Hematopoietic multipotent progenitor cell (in vitro differentiated cells): ENCODE measurements at places on chromosomes 11 and 22.
A peak's percentile ranks its signal among the peaks of the same experiment; 100 is the strongest.

- no peak for DNase-seq
Measured at GRCh38 chr22:21082248-21082647, 36.5 kb downstream of the LRRC74B start.

- no peak for DNase-seq
Measured at GRCh38 chr22:19591568-19591967, 67.4 kb upstream of the CLDN5 start.

- no peak for DNase-seq
Measured at GRCh38 chr11:39589391-39589790, 1870.1 kb downstream of the LRRC4C start.

DNA sequence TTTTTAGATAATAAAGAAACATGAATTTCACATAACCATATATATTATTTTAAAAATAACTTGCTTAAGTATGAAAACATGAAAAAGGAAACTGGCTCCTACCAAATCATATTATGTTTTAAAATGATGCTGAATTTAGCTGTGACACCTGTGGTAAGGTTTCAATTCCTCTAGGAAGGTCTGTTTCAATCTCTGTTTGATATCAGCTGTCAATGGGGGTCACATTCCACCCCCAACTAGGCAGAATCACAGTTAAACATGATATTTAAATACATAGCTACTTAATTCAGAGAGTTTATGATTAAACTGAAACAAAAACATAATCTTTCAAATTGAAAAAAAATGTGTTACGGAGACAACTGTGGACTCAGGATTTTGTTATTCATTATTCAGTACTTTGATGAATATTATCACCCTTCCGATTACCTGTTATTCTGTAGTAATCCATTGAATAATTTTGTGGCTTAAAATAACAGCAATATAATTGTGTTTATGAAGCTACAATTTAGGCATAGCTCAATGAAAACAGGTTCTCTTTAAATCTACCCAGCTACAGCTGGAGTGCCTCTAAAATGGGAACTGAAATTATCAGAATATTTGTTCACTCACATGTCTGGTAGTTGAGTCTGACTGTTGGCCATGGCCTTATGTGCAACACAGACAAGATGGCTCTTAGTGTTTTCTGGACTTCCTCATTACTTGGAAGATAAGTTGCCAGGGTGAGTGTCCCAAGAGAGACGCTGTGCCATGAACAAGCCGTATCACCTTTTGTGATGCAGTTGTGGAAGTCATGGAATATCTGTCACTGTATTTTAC, 244.6 kb upstream of the ANO3 start:
- no peak for DNase-seq

- DNase-seq: no peak
Measured at GRCh38 chr11:37630866-37631265, 1032.8 kb upstream of the RAG2 start.

- peak; percentile 42 for DNase-seq
Measured at GRCh38 chr11:102390667-102391465, 43.9 kb downstream of the BIRC2 start.

DNA sequence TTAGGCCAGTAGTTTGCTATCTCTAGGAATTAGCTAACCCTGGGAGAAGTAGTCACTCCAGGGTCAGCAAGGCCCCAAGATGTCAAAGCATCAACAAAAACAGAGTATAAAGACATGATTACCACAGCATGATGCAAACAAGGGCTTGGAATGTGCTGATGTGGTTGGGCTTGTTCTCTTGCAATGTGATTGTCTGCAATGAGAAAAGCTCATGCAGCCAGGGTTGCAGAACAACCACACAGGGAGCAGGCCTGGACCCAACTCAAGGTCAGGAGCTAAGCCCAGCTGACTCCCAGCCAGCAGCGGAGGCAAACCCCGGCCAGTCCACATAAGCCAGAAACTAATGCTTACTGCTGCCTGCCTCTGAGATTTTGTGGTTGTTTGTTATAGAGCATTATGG, 132.4 kb upstream of the ZC3H12C start:
- no peak for DNase-seq

- no peak for DNase-seq
Measured at GRCh38 chr11:130126516-130126915, 33.1 kb upstream of the ST14 start.

DNA sequence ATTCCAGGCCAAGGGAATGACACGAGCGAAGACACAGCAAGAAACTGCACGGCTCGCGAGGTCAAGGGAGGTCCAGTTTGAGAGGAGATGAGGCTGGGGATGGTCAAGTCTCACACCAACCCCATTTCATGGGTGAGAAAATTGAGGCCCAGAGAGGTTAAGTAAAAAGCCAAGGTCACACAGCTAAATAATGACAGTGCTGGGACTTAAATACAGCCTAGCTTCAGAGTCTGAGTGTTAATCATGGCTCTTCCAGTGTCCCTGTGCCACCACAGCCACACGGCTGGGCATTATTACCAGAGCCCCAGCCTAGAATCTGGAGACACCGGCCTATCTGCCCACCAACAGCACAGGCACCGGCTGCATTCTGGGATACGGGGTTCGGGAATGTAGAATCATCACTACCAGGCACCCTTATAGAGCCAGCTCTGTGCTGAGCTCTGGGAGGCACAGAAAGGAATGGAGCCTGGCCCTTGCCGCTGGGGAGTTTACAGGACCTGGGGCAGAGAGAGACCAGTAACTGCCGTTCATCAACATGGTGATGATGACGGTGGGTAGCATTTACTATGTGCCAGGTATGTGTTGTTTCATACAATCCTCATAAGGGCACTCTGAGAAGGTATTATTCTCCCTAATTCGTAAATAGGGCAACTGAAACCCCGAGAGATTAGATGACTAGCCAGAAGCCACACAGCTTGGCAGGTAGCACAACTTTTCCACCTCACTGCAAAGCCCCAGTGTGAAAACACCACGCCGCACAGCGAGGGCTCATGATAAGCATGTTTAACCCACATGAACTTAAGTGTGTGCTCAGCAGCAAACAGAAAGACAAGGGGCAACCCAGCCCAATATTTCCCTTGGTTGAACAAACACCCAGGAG, 51.8 kb downstream of the CD6 start:
- DNase-seq: no peak

GRCh38 chr11:90218606-90219005, 4.2 kb downstream of the CHORDC1 start:
- no peak for DNase-seq
